ENCODE measurements at places on chromosomes 2 and 18.
A peak's percentile ranks its signal among the peaks of the same experiment; 100 is the strongest.

GRCh38 chr2:119028327-119029174, 86.6 kb downstream of the MARCO start:
- peak; percentile 3 for DNase-seq

DNA sequence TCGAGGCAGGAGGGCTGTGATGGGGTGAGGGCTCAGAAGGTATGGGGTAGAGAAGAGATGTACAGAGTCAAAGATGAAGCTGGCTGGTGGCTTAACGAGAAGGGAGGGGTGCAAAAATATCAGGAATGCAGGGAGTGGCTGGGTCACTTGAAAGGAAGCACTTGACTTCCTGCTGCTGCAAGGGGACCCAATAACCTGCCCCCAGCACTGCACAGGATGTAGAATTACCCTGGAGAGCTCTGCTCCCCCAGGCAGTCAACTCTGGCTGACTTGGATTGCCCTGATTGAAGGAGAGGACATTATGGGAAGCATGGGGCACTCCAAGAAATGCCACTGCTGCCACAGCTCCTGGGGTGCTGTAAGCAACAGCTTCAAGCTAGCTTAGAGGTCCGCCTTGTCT, 41.8 kb downstream of the CFAP221 start:
- DNase-seq, result no peak

DNA sequence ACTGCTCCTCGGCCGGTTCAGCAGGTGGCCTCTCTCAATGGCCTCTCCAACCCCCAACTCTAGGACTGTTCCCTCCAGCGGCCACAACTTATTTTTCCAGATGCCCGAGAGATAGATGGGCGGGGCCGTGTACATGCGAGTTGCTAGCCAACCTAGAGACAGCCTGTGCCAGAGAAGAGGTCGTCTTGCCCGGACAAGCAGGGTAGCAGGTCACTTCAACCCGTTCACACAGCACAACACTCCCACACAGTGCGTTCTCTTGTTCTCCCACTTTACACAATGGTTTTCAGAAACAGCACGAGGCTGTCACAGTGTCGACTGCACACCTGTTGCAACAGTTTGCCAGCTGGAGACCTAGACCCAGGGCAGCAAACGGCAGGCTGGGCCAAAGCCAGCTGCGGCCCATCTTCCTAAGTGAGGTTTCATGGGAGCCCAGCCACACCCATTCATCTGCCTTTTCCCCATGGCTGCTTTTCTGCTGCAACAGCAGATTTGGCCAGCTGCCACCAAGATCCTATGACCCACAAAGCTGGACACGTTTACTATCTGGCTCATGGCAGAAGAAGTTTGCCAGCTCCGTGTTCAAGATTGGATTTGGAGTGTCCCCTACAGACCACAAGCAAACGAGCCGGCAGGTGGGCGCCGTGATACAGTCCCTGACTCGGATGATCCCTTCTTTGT, 7.3 kb upstream of the PRLH start:
- peak; percentile 28 for DNase-seq

DNA sequence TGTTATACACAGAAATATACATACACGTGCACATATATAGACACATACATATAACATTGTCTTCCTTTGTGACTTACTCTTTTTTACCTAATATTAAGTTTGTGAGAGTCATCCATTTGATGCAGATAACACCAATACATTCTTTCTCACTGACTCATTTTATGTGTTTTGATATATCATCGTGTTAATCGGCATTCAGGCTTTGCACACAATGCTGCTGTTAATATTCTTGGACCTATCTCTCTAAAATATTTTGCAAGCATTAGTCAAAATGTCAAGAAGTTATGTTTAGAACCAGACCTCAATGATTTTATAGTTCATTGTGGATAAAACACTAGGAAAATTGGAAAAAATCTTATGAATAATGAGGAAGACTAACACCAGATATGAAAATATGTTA, 441.1 kb downstream of the LRATD1 start:
- no peak for DNase-seq

GRCh38 chr2:232435805-232436204, 20.1 kb upstream of the ALPI start:
- DNase-seq, result no peak

- no peak for DNase-seq
Measured at GRCh38 chr2:81396417-81397019, 1092.0 kb upstream of the LRRTM1 start.

- DNase-seq, result no peak
Measured at GRCh38 chr2:43454791-43455190, 141.0 kb downstream of the THADA start.

- no peak for DNase-seq
Measured at GRCh38 chr2:58098254-58099095, 51.9 kb downstream of the VRK2 start.

DNA sequence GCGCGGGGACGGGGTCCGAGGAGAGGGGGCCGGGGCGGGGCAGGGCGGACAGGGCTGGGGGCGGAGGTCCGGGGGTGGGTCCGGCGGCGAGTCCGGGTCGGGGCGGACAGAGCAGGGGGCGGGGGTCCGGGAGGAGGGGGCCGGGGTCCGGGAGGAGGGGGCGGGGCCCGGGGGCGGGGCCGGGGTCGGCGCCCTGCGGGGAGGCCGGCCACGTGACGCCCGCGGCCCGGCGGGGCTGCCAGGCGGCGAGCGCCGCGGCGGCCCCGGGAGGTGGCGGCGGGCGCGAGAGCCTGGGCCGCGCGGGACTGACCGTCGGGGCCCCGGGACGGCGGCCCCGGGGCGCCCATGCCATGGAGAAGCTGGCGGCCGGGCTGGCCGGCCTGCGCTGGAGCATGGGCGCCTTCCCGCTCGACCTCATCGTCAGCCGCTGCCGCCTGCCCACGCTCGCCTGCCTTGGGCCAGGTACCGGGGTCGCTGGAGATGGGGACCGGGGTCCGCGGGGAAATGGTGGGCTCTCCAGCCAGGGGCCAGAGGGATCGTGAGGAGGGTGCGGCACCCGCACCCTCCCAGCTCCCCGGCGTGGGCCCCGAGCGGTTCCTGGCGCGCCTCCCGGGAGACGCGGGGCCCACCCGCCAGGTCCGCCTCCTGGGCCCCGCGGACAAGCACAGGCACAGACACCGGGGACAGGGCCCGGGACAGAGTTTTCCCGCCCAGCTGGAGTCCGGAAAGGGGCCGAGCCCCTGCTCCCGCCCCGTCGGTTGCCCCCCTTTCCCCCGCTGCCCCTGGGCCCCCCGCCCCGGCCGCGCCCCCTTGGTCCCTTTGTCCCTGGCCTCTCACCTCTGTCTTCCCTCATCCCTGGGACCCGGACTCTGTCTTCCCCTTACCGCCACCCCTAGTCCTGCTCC, at the start of gene GAREM2:
Gene GAREM2 (plus strand): TSS at position 218 of the 905 bp plus-strand sequence. CDS start 133 bp downstream, at position 351.
- DNase-seq, result no peak

DNA sequence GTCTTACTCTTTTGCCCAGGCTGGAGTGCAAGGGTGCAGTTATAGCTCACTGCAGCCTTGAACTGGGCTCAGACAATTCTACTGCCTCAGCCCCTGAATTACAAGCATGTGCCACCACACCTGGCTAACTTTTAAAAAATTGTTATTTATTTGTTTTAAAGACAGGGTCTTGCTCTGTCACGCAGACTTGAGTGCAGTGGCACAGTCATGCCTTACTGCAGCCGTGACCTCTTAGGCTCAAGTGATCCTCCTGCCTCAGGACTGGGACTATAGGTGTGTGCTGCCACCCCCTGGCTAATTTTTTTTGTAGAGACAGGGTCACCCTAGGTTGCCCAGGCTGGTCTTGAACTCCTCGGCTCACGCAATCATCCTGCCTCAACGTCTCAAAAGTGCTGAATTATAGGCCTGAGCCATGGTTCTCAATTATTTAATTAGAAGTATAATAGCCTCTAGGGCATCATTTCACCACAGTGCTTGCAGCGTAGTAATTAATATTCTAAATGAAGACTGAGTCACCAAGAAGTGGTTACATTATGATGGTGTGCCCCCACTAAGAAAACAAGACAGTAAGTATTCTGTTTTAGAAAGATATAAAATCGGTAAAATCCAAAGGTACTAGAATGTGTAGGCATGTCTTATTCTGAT, 69.6 kb downstream of the EML4 start:
- peak; percentile 15 for DNase-seq

- peak; percentile 10 for DNase-seq
Measured at GRCh38 chr2:198595721-198596120, 791.3 kb downstream of the PLCL1 start.

DNA sequence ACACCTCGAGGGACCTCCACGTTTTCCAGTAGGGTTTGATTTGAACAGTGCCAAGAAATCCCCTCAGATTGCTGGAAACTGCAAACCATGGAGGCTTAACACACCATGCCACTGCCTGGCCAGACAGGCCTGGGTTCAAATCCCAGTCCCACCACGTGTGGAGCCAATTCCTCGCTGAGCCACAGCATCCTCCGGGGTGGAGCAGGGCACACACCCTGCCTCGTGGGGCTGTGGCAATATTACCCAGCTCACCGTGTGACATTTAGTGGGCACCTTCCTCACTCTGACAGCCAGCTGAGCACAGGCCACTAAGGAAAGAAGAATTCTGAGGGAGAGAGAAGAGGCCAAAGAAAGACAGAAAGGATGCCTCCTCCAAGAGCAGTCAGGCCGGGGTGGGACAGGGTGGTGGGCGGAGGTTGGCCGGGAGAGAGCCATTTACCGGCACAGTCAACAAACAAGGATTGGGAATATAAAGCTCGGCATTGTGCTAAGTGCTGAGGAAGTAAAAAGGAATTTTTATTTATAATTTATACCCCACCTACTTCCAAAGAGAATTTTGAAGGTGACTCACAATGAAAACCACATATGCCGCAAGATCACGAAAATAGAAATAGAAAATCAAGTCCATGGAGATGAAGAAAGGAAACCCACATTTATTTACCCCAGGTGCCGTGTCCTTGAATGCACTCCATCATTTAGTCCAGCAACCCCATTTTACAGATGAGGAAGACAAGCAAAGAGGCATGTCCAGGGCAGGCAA, 111.5 kb downstream of the MCFD2 start:
- no peak for DNase-seq

DNA sequence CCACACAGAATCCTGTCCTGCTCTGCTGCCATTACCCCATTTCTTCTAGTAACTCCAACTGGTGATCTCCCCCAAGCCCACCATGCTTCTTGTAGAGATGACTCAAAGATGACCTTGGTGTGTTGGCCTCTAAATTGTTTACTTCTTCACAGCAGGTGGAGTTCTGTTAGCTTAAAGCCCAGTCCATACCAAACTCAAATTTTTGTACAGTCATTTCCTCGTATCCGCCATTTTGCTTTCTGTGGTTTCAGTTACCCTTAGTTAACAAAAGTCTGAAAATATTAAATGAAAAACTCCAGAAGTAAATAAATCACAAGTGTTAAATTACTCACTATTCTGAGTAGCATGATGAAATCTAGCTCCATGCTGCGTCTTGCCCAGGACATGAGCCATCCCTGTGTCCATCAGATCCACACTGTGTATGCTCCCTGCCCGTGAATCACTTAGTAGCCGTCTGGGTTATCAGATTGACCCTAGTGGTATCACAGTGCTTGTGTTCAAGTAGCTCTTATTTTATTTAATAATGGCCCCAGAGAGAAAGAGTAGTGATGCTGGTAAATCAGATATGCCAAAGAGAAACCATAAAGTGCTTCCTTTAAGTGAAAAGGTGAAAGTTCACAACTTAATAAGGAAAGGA, 133.3 kb upstream of the NOL4 start:
- no peak for DNase-seq

DNA sequence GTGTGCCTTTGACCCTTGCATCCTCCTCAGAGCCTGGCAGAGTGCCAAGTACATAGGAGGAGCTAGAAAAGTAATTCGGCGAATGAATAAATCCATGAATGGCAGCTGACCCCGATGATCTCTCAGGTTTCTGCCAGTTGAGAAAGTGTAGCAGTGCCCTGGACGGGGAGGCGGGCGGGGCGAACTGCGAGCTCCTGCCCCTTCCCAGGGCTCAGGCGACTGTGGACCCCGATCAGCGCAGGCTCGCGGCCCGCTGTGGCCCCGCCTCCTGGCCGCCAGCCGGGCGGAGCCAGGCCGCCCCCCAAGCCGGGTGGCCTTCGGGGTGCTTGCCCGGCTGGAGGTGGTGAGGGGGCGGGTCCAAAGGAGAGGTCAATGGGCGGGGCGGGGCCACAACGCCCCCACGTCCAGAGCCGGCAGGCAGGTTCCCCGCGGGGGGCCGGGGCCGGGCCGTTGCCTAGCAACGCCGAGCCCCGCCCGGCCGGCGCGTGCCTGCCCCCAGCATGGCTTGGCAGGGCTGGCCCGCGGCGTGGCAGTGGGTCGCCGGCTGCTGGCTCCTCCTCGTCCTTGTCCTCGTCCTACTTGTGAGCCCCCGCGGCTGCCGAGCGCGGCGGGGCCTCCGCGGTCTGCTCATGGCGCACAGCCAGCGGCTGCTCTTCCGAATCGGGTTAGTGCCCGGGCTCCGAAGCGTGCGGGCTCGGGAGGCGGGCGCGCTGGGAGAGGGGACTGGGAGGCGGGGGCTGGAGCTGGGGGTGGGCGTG, 30.6 kb upstream of the TMBIM1 start:
- peak; percentile 46 for DNase-seq

DNA sequence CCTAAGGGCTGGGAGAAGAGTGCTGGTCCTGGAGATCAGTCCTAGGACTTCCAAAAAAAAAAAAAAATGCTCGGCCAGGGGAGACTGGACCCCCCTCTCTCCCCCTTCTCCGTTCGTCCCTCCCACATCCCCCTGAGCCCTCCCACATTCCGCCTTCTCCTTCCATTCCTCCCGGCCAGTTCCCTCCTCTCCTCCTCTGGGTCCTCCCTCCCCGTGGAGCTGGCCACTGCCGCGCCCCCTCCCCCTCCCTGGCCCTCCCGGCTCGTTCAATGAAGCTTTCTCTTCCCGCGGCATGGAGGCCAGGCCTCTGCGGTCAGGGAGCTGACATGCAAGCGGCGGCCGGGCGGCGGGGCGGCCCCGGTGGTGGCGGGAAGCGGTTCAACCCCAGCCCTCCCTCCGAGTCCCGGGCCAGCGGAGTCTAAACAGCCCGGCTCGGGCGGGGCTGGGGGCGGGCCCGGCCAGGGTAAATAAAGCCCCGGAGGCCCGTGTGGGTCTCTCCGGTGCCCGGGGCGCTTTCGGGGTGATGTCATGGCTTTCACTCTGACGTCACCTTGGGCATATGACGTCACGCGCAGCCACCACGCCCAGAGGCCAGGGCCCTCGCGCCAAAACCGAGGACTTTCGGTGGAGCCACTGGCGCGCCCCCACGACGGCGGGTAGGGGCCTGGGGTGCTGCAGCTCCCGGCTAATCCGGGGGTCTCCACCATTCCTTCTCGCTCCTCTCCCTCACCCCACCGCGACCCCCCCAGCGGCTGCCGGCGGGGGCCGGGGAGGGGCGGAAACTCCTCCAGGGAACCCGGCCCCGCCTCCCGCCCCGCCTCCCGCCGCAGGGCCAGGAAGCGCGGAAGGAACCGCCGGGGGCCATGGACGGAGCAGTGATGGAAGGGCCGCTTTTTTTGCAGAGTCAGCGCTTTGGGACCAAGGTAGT, at the start of the genes DOK1 and LOXL3:
Gene DOK1 (plus strand): TSS at position 829 of the 928 bp plus-strand sequence. CDS start 35 bp downstream, at position 864.
Gene LOXL3 (minus strand): TSS at position 51 of the 928 bp plus-strand sequence. CDS start 1,308 bp downstream, outside the sequence.
- DNase-seq, result peak; percentile 54

DNA sequence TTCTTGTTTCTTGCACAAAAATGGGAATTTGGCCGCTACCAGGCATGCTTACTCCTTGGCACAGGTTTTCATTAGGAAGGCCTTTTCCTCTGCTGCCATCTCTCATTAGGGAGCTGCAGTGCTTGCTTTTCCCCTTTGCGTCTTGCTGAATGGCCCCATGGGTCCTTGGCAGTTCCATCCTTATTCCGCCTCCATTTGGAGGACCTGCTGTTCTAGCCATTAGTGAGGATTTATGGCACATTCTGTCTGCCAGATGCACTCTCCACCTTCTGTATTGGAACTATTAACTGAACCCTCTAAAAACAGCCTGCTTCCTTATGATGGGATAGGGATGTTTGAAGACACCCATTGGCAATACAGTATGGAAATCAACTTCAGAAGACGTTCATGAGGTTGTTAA, 103.5 kb upstream of the NOSTRIN start:
- DNase-seq, result peak; percentile 55
